Stromal cell of bone marrow (primary cell): ENCODE measurements at places on chromosomes 4 and X.

- no peak for DNase-seq
Measured at GRCh38 chr4:6668391-6668790, 25.3 kb upstream of the S100P start.

DNA sequence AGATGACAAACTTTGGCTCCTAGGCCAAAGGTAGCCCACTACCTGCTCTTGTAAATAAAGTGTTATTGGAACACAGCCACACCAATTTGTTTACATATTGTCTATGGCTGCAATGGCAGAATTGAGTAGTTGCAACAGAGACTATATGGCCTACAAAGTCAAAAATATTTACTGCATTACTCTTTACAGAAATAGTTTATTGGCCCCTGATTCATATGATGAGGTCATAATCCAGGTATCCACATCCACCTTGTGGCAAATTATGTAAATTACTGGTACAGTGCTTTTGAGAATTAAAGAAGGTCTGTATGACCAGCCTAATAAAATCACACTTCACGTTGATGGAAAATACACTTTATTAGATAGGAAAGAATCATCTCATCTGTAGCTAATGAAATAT, 337.0 kb upstream of the DDX53 start:
- no peak for DNase-seq

- DNase-seq = no peak
Measured at GRCh38 chr4:24840362-24840761, 45.0 kb downstream of the SOD3 start.

DNA sequence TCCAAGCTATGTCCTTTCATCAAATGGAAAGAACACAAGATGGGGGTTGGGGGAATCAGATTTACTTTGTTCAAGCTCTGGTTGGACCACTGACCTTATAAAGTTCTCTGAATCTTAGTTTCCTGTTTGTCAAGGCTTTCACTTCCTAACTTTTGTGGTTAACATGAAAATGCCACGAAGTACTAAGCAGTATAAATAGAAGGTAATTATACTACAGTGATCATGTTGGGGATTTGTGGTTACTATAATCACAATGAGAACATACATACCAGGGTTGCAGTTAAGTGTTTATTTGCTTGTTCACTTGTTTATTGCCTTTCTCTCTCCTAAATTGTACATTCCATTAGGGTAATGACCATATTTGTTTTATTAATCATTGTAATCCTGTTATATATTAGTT, 53.2 kb downstream of the SPRY1 start:
- DNase-seq = no peak

DNA sequence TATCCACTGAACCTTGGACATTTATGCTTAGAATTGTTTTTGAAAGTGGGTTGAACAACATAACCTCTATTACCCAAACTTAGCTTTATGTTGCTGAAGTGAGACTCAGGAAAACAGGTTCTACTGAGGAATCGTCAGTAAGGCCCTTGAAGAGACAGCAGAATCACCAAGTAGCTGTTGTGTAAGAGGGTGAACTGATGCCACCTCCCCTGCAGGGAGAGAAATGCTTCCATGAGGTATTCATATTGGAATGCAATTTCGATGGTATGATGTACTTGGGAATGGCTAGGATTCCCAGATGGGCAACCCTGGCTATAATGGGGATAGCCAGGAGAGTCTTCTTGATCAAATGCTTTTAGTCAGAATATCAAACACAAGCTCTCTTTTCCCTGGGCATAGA, 4.1 kb upstream of the SCRG1 start:
- no peak for DNase-seq

DNA sequence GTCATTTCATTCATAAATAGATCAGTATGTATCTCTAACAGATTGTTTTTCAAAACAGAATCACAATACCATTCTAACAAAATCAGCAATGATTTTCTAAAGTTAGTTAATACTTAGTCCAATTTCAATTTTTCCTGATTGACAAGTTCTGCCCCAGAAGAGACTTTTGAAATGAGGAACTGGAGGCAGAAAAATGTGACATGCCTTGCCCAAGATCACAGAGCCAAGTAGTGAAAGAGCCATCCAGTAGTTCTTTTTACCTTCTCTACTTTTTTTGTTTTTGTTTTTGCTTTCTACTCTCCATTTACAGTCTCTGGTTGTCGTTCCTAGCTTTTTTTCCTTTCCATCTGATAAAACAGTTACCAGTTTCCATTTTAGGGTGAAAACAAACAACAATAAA, 129.3 kb upstream of the TMEM164 start:
- no peak for DNase-seq

DNA sequence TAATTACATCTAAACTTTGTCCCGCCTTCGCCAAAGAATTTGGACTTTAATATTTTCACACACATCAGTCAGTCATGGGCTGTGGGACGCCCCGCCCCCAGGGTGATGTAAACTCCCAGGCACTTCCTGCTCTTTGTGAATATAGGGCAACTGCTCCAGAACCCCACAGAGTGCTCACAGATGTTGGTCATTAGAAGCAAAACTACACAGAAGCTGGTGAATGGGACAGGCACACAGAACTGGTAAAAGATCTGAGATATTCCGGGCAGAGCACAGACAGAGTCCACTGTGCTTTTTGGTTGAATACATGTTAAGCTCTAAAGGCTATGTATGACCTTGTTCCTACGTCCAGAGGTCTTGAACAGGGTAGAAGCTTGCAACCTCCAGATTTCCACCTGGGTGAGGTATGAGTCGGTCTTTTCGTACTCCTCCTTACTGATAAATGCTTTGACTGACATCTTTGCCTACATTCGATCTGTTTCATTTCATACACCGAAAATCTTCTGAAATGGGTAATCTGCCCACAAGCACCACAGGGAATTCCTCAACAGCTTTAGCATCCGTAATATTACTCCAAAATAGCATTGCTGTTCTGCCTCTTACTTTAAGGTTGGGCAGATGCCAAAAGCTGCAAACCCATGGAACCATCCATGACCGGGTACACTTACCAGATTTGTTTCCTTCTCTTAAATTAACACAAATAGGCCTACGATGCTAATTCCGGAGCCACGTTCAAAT, 144.6 kb downstream of the AMELX start:
- DNase-seq = peak; percentile 57

DNA sequence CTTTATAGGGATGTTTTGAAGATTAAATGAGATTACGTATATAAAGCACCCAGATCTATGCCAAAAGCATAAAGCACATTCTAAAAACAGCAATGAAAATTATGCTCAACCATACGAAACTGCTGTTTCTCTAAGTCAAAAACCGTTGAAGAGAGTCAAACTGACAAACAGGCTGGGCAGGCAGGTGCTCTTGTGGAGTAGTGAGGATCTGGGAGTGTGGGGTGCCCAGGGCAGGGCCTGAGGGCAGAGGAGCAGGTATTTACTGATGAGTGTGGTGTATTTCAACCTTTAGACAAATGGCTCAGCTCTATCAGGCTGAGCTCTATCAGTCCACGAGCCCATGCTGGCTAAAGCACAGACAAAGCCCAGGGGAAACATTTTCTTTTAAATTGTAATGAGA, 40.4 kb downstream of the RELL1 start:
- no peak for DNase-seq

GRCh38 chr4:153916273-153916755, 127.4 kb upstream of the SFRP2 start:
- no peak for DNase-seq

DNA sequence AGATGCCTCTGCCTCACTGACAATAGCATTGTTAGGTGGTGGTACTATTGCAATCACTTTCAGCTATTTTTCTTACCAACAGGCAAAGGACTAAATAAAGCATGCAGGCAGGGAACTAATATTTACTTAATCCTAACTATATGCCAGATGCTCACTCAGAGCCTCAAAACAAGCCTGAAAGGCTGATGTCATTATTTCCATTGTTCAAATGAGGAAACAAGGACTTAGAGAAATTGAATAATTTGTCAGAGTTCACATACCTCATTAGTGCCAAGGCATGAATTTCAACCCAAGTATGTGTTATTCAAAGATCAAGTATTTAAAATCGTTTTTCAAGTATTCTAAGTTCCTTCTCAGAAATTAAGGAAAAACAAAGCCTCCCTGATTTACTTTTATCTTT, 374.9 kb upstream of the TECRL start:
- DNase-seq = peak; percentile 36

GRCh38 chr4:150983851-150984250, 31.2 kb downstream of the LRBA start:
- no peak for DNase-seq

DNA sequence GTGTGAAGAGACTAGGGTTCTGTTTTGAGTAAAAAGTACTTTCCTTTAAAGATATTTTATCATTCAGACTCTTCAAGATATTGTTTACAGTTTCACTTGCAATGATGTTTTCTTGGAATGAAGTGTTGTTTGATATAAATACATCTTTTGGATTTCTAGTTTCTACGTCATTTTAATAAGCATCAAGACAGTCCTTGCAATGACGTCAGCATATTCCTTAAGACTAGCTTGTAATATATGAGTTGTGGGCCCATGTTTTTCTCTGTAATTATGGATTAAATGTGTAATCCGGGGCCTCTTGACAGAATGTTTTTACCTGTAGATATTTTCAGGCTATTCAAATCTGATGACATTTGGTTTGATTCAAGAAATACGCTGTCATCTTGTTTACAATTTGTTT, 66.1 kb downstream of the RBMX2 start:
- DNase-seq = no peak

GRCh38 chrX:45699158-45699557, 498.5 kb upstream of the DIPK2B start:
- DNase-seq = no peak

GRCh38 chr4:81422595-81422994, 49.1 kb downstream of the RASGEF1B start:
- no peak for DNase-seq

DNA sequence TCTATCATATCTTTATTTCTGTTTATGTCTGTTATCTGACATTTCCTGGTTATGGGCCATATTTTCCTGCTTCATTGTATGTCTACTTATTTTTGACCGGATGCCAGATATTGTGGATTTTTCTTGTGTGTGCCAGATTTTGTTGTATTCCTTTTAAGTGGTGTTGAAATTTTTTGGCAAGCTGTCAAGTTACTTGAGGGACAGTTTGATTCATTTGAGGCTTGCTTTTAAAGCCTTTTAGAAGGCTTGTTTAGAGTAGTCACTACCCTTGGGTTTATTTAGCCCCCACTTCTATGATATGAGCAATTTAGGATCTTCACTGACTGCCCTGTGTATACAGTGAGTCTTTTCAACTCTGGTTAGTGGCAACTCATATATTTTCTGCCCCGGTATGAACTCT, 29.2 kb upstream of the NPY2R start:
- DNase-seq = no peak

GRCh38 chrX:53471346-53471745, 37.2 kb upstream of the HSD17B10 start:
- no peak for DNase-seq

GRCh38 chr4:77927991-77928925, 65.6 kb downstream of the MRPL1 start:
- DNase-seq = no peak

- peak; percentile 77 for DNase-seq
Measured at GRCh38 chr4:39614487-39615162, 24.0 kb downstream of the SMIM14 start.

DNA sequence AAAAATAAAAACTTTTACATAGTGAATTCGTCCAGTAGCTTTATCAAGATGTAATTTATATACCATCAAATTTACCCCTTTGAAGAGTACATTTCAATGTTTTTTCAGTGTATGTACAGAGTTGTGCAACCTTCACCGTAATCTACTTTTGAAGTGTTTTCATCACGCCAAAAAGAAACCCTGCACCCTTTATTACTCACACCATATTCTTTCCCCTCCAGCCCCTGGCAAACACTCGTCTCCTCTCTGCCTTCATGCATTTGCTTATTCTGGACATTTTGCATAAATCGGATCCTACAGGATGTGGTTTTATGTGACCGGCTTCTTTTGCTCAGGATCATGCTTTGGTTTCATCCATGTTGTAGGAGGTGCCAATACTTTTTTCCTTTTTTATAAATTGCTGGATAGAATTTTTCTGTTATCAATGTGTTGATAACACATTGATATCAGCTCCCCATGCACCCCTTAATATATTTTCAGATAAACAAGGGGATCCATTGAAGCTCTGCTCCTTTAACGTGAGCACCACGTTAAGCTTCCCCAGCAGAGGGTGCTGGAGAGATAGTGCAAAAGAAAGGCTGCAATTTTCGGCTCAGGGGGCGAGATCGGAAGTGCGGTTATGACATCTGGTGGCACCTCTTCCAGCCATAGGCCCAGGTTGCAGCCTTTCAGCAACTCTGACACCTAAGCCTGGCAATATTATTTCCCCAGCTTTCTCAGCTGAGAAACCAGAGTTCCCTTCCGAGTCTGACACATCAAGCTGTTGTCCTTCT, 100.1 kb upstream of the VCX3B start:
- no peak for DNase-seq

- no peak for DNase-seq
Measured at GRCh38 chrX:153703036-153703370, 15.3 kb downstream of the SLC6A8 start.

GRCh38 chr4:39626261-39626660, 12.4 kb downstream of the SMIM14 start:
- no peak for DNase-seq

DNA sequence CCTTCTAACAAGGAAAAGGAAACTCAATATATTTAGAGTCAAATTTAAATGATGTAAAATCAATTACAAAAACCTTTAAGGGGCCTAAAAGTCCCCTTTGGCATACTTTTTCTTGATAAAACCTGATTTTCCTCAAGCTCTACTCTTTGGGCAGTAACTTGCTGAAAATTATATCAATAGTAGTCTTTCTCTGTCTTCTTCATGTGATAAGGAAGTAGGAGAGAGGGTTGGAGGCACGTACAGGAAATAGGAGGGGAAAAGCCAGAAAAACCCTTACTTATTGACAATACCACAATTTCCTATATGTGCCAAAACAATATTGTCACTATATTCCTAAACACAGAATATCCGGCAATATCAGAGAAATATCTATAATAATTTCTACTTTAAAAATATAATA, 9.6 kb downstream of the RHOH start:
- no peak for DNase-seq

DNA sequence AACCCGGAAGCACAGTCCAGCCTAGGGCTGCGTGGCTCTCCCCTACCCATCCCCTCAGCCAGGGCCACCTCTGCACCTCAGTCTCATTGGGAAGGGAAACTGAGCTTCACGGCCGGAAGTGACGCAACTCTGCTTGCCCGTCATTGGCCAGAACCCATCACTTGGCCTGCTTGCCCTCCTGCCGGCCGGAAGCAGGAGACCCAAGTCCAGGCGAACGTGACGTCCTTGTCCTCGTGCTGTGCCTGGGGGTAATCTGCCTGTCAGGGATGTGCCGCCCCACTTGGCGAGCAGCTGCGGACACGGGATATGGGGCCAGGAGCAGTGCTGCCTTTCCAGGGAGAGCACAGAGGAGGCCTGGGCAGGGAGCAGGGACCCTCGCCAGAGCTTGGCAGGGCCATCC, 31.2 kb downstream of the ZFYVE28 start:
- DNase-seq = no peak

DNA sequence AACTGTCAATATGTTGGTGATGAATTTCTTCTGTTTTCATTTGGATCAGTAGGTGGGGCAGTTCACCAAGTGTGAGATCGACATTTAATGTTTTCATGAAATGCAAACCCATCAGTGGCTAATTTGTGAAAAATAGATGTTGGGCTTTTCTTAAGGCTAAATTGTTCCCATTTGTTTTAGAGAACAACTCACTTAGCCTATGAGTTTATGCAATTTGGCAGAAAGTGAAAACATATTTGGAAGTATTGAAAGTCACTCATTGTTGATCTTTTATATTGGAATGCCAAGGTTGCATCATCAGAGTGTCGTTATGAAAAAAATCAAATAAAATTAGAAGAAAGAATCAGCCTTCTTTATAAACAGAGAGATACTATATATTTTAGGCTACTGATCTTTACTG, 132.4 kb downstream of the RPA4 start:
- no peak for DNase-seq

GRCh38 chr4:104344342-104344980, 150.2 kb downstream of the CXXC4 start:
- DNase-seq = no peak
